ENCODE measurements at places on chromosomes 3 and 15. TPM values are rescaled to one million over a fixed set of nuclear protein-coding genes. Genes with fewer than 3 reads are reported as not detected.

The AQP9 gene
- 0.24 TPM for total RNA-seq

The PLIN1 gene
- 0.31 TPM for total RNA-seq

The CCR3 gene
- total RNA-seq: not detected

The VILL gene
- total RNA-seq: 0.96 TPM

The DPPA2 gene
- total RNA-seq: not detected

The HTR3E gene
- not detected for total RNA-seq

The MESP2 gene
- total RNA-seq: not detected

The TEX9 gene
- 68.4 TPM for total RNA-seq

The SERINC4 gene
- 1.5 TPM for total RNA-seq

The ZNF592 gene
- total RNA-seq: 9.1 TPM

The SCAMP5 gene
- 57.1 TPM for total RNA-seq

The ACAP2 gene
- 36.6 TPM for total RNA-seq

The RBP2 gene
- 3.9 TPM for total RNA-seq

The PCLAF gene
- total RNA-seq: 2.2 TPM

The FGF12 gene
- total RNA-seq: 156 TPM

The CAPN3 gene
- 30.3 TPM for total RNA-seq

The ZFYVE19 gene
- total RNA-seq: 13.1 TPM

The FBXW12 gene
- total RNA-seq: 0.30 TPM

The BNC1 gene
- 2.1 TPM for total RNA-seq

The TMEM266 gene
- 2.1 TPM for total RNA-seq

The CTXN2 gene
- total RNA-seq: 0.85 TPM

The ST3GAL6 gene
- 4.2 TPM for total RNA-seq

The GRAMD1C gene
- 4.8 TPM for total RNA-seq

The SPSB4 gene
- 26.2 TPM for total RNA-seq

The CKMT1A gene
- total RNA-seq: 13.6 TPM

The ARHGEF26 gene
- 15.8 TPM for total RNA-seq

The TMEM202 gene
- not detected for total RNA-seq

The SYNPR gene
- 1.9 TPM for total RNA-seq

The PLA1A gene
- total RNA-seq: not detected

The GOLGA6D gene
- total RNA-seq: 1.7 TPM

The LRRK1 gene
- 1.1 TPM for total RNA-seq

The FRMD4B gene
- 25.7 TPM for total RNA-seq

The GPR62 gene
- 0.43 TPM for total RNA-seq

The AMIGO3 gene
- 2.2 TPM for total RNA-seq

The CMTM6 gene
- total RNA-seq: 12.8 TPM

The WDR82 gene
- 73.2 TPM for total RNA-seq

The CATSPER2 gene
- 7.0 TPM for total RNA-seq

The XPC gene
- total RNA-seq: 31.4 TPM

The RTP1 gene
- total RNA-seq: 0.29 TPM

The FETUB gene
- total RNA-seq: not detected

The NXPE3 gene
- 21.4 TPM for total RNA-seq

The HRG gene
- total RNA-seq: 0.57 TPM

The KLF15 gene
- total RNA-seq: 2.5 TPM

Measured in motor neuron (in vitro differentiated cells).